ENCODE measurements at places on chromosomes 16 and 17.
A peak's percentile ranks its signal among the peaks of the same experiment; 100 is the strongest.

DNA sequence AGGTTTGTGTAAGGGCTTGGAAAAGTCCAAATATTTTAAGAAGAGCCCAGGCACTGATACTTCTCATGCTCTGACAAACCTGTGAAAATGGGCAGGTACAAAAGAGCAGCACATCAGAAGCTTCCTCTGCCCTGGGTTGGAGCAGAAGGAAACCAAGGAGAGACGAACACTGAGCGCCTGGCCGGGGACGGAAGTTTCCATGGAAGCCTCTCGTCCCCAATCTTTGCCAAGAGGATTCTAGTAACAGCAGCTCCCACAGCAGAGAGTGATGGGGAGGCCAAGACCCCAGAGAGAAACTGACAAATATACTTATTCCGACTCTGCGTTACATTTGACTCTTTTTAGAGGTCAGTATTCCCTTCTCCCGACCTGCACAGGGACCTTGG is 268.5 kb downstream of the C16orf95 start:
- no peak for DNase-seq

DNA sequence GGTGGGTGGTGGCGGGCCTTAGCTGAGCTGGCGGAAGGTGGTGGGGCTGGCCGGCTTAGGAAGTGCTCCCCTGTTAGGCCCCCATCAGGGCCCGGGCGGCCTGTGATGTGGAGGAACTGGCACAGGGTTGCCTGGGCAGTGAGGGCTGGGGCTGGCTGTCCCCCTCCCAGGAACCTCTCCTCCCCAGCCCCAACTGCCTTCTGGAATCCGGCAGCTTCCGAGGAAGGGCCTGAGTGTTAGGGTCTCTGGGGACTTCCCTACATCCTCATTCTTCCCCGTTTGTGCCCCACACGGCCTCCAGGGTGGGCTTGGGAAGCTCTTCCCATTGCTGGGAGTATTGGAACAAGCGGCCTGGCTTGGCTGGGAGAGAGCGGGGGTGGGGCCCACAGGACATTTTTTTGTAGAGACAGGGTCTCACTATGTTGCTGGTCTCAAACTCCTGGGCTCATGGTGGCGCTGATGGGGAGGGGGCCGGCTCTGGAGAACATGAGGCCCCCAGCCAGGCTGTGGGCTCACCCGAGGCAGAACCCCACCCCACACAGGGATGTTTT is 89.9 kb upstream of the CIBAR2 start:
- DNase-seq, result no peak

DNA sequence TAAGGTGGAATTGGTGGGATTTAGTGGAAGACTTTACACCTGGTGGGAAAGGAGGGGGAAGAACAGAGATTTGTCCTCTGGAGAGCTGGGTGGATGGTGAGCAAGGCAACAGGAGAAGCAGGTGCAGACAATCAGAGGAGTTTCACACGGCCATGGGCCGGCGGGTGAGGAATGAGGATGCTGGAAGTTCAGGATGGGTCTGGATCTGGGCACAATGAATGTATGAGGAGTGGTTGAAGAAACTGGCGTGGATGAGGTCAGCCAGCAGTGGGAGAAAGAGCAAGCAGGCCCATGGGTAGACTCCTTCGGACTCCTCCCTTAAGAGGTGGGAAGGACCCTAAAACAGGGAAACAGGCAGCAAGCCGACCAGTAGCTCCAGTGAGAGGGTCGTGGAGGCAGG is 10.1 kb upstream of the MNT start:
- DNase-seq, result no peak

DNA sequence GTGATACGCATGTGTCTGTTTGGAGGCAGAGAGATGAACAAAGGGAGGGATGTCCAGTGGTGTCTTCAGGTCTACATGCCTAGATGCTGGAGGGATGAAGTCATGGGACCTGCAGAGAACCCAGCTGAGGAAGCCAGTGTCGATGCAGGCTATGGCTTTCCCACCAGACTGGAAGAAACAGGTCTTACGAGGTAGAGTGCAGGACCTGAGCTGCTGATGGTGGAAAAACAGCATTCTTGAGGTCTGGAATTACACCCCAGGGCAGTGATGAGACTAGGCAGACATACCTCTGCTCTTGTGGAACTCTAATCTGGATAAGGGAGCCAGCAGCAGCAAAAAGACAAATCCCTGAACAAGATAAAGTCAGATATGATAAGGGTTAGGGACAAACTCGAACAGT is 37.4 kb downstream of the ARSG start:
- DNase-seq, result no peak

GRCh38 chr17:73595479-73595878 is 48.8 kb downstream of the SDK2 start:
- no peak for DNase-seq

GRCh38 chr17:4877089-4877488 is 22.2 kb upstream of the C17orf107 start:
- no peak for DNase-seq

GRCh38 chr16:7689234-7689633 is 356.6 kb downstream of the RBFOX1 start:
- no peak for DNase-seq

- no peak for DNase-seq
Observed at GRCh38 chr16:89326721-89327120, 109.2 kb downstream of the ZNF778 start.

DNA sequence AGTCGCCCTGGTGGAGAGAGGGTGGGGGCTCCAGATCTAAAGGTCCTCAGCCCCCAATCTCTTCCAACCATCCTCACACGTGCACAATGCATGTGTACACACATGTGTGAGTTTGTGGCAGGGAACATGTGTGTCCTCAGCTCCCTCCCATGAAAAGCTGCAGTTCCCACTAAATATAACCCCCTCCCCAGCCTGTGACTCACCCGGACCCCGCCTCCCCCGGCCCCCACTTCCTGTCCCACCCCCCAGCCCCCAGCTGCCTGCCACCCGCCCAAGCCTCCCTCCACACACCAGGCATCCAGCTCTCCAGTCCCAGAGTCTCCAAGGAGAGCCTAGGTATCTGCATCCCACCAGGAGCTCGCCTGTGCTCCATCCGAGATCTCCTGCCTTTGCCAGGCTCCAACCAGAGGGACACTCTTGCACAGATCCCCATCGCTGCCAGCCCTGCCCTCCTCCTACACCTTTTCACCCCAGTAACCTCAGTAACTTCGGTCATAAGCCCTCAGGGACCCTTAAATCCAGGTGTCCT is 3.9 kb downstream of the DLG4 start:
- no peak for DNase-seq

- DNase-seq, result no peak
Observed at GRCh38 chr17:67137860-67138259, 93.5 kb downstream of the CACNG1 start.

DNA sequence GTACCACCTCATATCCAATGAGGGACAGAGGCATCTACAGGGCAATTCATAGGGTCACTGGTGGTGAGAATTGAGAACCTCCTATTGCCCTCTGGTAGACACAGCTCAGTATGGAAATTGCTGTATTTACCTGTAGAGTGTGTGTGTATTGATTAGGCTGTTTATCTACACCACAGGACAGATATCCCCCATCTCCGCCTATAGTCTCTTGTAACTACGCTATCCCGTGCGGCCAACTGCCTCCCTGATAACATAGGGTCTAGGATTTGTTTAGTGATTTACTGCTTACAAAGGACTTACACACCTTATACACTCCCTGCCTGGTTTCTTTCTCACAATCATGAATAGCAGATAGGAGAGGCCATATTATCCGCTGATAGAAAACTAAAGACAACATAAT is 1.7 kb upstream of the STAT3 start:
- no peak for DNase-seq

DNA sequence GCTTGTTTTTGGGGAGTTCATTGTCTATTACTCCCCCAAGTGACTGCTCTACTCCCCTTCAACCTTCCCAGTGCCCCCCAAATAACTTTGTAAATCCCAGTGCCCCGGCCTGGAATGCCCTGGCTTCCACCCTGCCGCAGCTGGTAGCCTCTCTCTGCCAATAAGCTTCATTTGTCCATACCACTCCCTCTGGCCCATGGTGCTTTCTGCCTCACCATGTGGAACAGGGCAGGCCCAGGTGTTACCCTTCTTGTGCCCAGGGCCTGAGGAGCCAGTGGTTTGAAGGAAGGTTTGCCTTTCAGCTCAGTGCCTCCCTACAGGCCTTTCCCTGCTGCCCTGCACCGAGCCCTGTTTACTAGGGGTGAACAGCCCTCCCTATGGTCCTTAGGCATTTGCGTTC is 134.2 kb downstream of the AATF start:
- DNase-seq, result no peak

DNA sequence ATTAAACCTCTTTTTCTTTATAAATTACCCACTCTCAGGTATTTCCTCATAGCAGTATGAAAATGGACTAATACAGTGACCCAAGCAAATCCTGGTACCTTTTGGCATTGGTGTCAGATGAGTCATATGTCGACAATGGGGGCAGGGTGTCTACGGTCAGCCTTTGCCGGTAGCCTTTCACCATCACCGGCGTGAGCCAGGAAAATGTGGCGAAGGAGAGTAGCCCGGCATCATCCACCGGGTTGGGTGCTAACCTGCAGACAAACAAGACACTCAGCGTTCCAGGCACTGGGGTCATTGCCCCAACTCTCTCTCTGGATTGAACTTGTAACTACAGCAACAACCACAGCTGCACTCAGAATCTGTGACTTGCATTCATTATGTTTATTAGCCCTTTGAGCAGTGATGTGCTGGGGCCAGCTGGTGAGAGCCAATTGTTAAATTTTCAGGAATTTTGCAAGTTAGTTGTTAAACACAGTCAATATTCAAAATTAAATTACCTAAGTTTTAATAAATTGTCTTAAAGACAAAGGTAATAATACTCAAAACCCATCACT is 11.9 kb downstream of the ABCC12 start:
- no peak for DNase-seq

GRCh38 chr16:55502801-55503366 is 6.0 kb upstream of the LPCAT2 start:
- DNase-seq, result peak; percentile 42

- no peak for DNase-seq
Observed at GRCh38 chr17:8806926-8807550, 7.9 kb upstream of the MFSD6L start.

GRCh38 chr16:22014271-22014873 is 6.5 kb downstream of the MOSMO start:
- no peak for DNase-seq

DNA sequence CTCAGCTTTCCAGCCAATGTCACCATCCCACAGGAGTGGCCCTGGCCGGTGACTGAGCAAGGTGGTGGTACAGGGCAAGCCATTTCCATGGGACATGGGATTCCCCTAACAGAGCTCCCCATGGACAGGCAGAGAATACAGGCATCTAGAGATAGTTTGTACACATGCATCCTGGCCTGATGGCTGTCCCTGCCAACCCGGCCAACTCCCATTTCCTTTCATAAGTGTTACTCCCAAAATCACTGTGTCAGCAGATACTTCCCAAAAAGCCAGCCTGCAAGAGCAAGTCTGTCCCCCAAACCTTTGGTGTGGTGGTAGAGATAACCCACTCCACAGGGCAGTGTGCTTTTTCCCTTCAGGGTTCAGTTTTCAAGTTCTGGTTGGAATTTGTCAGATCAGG is 32.4 kb upstream of the SLC47A1 start:
- DNase-seq, result no peak

DNA sequence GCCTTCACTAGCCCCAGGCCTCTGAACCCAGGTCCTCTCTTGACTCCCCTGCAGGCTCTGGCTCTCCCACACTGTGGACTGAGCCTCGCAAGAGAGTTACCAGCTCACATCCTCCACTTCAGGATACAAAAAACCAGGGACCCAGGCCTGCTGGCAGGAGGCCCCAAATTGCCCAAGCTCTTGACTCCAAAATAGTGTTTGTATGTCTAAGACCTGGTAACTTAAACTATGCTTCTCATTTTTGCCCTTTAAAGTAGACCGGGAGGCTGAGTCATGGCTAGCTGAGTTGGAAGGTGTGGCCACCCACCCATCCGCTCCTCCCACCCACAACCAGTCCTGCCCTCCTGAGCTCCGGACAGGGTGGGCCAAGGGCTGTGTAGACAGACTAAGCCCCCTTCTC is 250.0 kb downstream of the SOX9 start:
- no peak for DNase-seq

GRCh38 chr16:28984619-28985135 is at the start of gene LAT:
Gene LAT (plus strand): TSS chr16:28985052. CDS start chr16:28985418, 366 bp downstream.
- DNase-seq, result no peak

DNA sequence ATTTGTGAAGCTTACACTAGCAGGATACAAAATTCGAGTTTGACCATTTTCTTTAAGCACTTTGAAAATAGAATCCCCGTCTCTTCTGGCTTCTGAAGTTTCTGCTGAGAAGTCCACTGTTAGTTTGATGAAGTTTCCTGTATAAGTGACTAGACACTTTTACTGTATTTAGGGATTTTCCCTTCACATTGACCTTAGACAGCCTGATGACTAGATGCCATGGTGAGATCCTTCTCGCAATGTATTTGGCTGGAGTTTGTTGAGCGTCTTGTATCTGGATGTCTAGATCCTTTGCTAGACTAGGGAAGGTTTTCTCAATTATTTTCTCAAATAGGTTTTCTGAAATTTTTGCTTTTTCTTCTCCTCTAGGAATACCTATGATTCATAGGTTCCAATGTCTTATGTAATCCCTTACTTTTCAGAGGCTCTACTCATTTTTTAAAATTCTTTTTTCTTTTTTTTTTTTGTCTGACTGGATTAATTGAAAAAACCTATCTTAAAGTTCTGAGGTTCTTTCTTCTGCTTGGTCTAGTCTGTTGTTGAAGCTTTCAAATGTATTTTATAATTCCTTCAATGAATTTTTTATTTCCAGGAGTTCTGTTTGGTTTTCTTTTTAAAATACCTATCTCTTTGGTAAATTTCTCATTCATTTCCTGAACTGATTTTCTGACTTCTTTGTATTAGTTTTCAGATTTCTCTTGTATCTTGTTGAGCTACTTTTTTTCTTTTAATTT is 63.7 kb upstream of the ABCC11 start:
- DNase-seq, result no peak

GRCh38 chr17:8126491-8127066 is 2.7 kb upstream of the HES7 start:
- no peak for DNase-seq

GRCh38 chr17:17447264-17447663 is 29.5 kb upstream of the MED9 start:
- no peak for DNase-seq

DNA sequence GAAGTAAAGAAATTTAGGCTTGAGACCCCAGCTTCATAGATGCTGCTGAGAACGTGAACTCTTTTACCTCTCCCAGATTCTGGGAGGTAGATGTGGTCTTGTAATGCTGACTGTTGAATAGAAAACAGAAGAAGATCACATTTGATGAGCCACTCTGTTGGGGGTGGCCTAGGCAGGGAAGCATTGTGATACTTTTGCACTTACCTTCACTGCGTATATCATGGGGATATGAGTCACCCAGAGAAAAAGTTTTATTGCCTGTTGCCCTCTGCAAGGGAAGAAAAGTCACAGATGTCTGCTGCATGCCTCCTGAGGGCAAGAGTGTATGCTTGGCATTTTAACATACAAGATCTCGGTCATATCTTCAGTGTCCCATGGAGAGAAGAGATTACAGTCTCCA is 365.4 kb downstream of the SNX29 start:
- no peak for DNase-seq

GRCh38 chr17:63639125-63639524 is 16.9 kb downstream of the MAP3K3 start:
- DNase-seq, result no peak

DNA sequence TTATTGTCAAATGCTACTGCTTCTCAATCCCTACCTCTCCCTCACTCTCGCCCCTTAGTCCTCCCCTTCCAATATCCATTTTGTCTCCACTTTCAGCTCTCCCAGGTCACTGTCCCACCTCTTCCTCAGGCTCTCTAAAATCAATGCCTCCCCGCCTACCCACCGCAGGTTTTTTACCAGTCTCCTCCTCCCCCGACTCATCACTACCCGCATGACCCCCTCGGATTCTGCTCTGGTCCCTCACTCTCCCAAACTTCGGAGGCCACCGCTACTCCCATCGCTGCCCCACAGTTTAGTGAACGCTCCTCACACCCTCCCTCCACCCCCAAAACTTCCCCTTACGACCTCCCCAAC is 513 bp downstream of the CRLF3 start:
- no peak for DNase-seq

Measured in fibroblast of skin of left quadriceps (primary cell).